NCI-H1436 (cell line): ENCODE measurements at places on chromosomes 1 and 21.

GRCh38 chr1:201136355-201137023 lies 9.5 kb upstream of the ASCL5 start:
- DNase-seq = no peak

GRCh38 chr1:95309031-95309471 lies 75.0 kb downstream of the RWDD3 start:
- DNase-seq = peak; percentile 61

- DNase-seq = no peak
Observed at GRCh38 chr1:182620924-182621585, 16.9 kb upstream of the RGS16 start.

DNA sequence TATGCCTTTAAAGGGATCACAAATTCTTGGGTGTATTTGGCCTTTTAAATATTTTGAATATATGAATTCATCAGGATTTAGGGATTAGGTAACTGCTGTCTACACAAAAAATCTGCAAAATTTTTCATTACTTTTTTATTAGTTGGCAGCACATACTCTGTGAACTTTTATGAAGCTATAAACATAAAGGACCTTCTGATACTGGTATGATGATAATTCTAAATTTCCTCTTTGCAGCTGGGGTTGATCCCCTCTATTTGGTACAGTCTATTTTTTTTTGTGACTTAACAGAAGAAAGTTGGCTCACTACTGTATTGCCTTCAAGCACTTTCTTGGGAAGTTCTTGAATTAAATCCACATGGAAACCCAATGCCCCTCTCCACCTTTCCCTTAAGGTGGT lies 416.1 kb downstream of the LMO4 start:
- DNase-seq = no peak

DNA sequence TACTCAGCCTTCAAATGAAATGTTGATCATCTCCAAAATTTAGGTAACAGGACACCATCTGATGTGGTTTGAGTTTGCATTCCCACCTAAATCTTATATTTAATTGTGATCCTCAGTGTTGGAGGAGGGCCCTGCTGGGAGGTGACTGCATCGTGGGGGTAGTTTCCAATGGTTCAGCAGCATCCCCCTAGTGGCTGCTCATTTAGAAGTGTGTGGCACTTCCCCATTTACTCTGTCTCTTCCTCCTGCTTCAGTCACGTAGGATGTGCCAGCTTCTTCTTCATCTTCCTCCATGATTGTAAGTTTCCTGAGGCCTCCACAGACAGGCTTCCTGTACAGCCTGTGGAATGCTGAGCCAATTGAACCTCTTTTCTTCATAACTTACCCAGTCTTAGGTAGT lies 731.2 kb downstream of the USP25 start:
- no peak for DNase-seq

DNA sequence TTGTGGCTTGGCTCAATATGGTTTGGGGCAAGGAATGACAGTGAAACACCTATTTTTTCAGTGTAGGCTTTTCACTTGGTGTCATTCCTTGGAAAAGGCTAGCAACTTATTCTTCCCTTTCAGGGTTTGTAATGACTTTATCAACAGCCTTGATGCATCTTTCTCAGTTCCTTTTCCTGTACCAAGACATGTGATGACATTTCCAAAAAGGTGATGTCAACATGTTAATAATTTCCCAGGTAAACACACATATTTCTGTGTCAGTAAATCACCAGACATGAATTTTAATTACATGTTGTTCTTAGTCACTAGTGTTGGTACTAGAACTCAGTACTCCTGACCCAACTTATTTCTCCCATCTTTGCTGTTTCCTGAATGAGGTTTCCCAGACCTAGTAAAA lies 37.8 kb upstream of the RRP15 start:
- DNase-seq = no peak

DNA sequence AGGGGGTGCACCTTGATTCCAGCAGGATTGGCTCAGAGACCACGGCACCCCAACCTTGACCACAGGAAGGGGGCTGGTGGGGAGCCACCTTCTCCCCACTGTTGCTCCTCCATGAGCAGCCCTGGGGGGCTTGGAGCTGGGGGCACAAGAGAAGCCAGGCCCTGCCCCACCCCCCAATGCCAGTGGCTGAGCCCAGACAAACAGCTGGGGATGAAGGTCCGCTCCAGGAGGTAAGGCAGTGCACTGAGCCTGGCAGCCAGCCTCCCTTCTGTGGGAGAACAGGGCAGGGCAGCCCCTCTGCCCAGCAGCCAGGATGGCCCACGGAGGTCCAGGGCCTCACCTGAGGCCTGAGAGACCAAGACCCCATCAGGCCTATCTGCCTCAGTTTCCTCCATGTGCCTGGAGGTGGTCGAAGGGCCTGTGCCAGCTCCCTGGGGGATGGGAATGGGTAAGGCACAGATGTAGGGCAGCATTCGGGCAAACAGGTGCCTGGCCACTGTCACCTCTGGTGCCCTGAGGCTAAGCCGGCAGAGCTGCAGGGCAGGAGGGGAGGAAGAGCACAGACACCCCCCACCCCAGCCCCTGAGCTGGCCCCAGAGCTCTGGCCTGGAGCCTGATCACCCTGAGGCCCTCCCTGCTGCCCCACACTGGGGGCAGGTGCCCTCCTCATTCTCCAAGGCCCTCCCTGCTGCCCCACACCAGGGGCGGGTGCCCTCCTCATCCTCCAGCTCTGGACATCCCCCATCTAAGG lies 7.1 kb downstream of the ITGB2 start:
- DNase-seq = no peak

DNA sequence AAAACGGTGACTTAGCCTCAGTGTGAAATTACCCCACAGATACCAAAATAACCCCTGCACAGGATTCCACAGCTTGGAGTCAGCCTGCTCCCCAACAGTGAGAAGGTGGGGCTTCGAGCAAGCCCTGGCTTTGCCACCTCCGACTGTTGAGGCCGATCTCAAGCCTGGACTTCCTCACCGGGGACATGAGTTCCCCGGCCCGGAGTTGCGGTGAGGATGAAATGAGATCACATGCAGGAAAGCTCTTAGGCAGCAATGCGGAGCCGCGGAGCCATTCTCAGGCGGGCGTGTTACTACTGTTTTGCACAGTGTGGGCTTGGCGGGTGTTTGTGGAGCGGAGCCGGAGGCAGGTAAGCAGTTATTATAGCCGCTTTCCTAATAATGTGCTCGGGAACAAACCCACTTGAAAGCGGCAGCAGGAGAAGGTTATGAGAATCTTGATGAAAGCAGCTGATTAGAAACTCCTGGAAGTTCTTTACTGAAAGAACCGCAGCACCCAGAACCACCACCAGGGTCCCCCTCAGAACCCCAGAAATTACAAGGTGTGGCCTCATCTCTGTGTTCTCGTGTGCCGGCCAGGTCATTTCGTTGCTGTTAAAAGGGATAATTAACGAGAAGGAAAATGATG lies 3.9 kb upstream of the CLSTN1 start:
- DNase-seq = no peak

DNA sequence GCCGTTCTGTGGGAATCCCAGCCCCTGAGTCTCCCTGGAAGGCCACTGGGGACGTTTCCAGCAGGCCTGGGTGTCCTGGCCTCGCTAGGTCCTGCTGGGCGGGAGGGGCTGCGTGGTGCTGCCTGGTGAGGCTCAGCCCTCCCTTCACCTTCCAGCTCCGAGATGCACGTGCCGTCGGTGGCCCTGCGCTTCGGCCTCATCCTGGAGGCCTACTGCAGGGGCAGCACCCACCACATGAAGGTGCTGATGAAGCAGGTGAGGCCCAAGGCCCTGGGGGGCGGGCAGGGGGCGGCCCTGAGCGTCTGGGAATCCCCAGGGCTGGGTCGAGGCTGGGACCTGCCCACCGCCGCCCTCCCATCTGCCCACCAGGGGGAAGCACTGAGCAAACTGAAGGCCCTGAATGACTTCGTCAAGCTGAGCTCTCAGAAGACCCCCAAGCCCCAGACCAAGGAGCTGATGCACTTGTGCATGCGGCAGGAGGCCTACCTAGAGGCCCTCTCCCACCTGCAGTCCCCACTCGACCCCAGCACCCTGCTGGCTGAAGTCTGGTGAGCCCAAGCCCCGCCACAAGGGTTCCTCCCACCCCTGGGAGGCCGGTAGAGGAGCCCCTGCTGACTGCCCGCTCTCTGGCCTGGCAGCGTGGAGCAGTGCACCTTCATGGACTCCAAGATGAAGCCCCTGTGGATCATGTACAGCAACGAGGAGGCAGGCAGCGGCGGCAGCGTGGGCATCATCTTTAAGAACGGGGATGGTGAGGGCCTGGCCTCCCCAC lies 70.3 kb downstream of the PIK3CD start:
- DNase-seq = peak; percentile 20

- no peak for DNase-seq
Observed at GRCh38 chr1:202117898-202118371, 4.8 kb upstream of the GPR37L1 start.

GRCh38 chr1:54354899-54355298 lies 51.3 kb downstream of the SSBP3 start:
- DNase-seq = no peak

DNA sequence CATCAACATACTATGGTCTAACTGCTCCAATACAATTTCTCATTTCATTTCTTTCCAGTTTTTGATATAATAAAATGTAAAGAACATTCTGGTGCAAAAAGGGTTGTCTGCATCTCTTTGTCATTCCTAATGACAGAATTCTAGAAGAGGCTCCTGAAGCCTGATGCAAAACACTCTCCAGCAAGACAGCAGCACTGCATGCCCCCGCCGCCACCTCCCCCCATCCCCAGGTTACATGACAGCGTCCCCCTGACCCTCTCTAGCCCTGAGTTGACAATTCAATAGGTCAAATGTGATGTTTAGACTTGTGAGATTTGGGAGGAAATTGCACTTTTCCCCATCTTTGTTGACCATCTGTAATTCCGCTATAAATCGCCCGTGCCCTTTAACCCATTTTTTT lies 64.6 kb upstream of the C1orf21 start:
- no peak for DNase-seq
